ENCODE measurements at places on chromosomes 2 and 18. TPM values are rescaled to one million over a fixed set of nuclear protein-coding genes. Genes with fewer than 3 reads are reported as not detected.
A peak's percentile ranks its signal among the peaks of the same experiment; 100 is the strongest.

Gene SULT1C4
- total RNA-seq = not detected

DNA sequence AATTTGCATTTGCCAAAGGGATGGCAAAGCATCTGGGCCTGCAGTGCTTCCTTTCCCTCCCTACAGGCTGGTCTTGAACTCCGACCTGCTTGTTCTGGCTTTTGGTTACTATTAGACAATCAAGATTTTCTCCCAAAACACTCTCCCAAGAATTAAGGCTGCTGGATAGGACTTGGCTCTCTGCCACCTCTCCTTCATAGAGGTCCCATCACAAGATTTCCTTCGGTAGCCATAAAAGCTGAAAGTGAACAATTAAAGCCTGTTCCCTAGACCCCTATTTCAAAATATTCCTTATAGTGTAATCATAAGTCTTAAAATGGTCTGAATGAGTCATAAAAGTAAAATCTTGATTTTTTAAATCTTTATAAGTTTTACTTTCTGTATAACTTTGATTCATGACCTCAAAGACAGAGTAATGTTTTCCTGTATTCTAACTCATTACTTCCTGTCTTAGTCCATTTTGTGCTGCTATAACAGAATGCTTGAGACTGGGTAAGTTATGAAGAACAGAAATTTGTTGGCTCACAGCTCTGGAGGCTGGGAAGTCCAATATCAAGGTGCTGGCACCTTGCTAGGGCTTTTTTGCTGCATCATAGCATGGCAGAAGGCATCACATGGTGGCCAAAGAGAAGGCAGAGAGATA, 37.8 kb upstream of the TNP1 start:
- DNase-seq = no peak

GRCh38 chr2:146801886-146802285, 1042.9 kb upstream of the ACVR2A start:
- no peak for DNase-seq

DNA sequence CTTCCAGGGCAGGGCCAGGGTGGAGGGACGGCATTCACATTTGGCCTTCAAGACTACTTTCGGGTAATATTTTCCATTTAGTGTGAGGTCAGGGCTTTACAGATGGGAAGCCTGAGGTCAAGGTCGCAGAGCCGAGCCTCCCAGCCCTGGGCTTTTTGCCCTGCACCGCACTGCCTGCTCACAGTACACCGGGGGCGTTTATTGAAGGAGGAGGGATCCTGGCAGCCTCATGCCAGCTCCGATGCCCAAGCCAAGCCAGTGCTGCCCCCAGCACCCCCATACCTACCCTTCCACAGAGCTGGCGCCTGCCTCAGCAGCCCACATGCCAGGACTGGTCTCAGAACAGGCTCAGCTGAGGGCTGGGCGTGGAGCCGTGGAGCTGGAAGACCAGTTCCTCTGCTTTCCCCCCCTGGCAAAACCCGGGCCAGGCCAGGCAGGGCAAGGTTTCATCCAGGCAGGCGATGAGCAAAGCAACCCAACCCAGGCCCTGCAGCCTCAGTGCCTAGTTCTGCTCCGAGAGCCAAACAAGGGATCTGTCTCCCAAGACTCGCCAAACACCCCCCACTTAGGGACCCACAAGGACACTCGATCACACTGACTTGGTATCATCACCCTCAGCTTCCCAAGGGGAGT, 11.9 kb downstream of the SDC1 start:
- DNase-seq = no peak

GRCh38 chr2:81061016-81061415, 756.5 kb upstream of the LRRTM1 start:
- no peak for DNase-seq

- peak; percentile 14 for DNase-seq
Observed at GRCh38 chr2:159890551-159891266, 92.7 kb upstream of the CD302 start.

- DNase-seq = no peak
Observed at GRCh38 chr18:12296457-12296856, 11.6 kb upstream of the TUBB6 start.

GRCh38 chr2:170525566-170525900, 189.6 kb upstream of the SP5 start:
- peak; percentile 87 for DNase-seq

DNA sequence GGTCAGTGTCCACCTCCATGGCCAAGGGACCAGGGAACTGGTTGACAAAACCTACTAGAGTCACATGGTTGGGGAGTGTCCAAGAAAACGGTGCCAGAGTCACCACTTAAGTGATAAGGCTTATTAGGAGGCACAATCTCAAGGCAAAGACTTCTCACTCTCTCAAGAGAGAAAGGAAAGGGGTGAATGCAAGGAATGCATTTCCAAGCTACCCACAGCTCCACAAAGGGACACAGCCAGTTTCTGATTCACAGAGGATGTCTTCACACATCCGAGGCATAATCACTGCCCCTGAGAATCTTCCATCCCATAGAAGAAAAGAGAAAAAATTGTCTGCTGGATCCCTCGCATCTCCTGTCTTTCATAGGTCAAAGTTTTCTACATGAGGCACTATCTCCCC, 269.3 kb downstream of the TNS1 start:
- DNase-seq = no peak
